Kidney (tissue), 22 donors: ENCODE measurements at places on chromosomes 5 and 9. TPM values are rescaled to one million over a fixed set of nuclear protein-coding genes. Genes with fewer than 3 reads are reported as not detected.

- no peak for DNase-seq
Measured at GRCh38 chr9:38432922-38433510, 8.8 kb upstream of the IGFBPL1 start.

- DNase-seq = peak; percentile 61
Measured at GRCh38 chr9:77648234-77649108, at the start of gene GNA14. Gene GNA14, minus strand, starts transcription at chr9:77648322. Its CDS starts 529 bp downstream, at chr9:77647793.

SLC34A3 gene
- polyA plus RNA-seq = 36.0 TPM

DNA sequence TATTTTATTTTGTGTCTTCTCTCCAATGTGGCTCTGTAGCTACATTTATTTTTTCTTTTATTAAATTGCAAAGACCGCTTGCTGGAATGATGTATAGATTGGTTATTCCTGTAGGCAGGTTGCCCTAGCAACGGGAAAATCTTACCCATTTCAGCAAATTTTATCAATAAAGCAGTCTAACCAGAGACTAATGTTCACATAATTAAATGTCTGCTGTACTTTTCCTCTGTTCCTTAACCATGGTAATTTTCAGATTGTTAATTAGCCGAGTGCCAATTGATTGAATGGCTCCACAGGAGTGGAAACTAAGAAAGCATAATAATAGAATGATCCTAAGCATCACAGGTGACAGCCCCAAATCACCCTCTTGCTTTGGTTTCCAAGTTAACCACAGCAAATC is 134.8 kb downstream of the BASP1 start:
- no peak for DNase-seq

C9orf43 gene
- 0.80 TPM for polyA plus RNA-seq

ISL1 gene
- not detected for polyA plus RNA-seq

GABRA6 gene
- not detected for polyA plus RNA-seq

GRCh38 chr5:73256862-73257261 is 83.9 kb downstream of the TMEM174 start:
- DNase-seq = no peak
